ENCODE measurements at places on chromosomes 12 and 14.

DNA sequence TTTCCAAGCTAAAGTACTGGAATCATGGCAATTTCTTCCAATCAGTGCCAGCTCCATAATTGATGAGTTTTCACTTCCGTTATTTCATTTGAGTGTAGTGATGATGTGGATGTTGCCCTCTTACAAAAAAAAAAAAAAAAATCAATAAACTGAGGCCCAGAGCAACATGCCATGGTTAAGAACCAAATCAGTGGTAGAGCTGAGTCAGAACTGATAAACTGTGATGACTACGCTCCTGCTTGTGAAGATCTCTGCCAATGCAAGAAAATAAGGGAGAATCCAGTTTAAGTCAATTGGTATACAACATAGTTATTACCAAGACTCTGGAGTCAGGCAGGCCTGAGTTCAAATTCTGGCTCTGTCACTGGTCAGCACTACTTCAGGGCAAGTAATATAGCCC, 102.7 kb downstream of the GPR135 start:
- no peak for DNase-seq

- no peak for DNase-seq
Measured at GRCh38 chr14:23322568-23323517, 1.6 kb downstream of the PABPN1 start.

- no peak for DNase-seq
Measured at GRCh38 chr14:51880835-51881580, 20.6 kb downstream of the GNG2 start.

GRCh38 chr12:86683568-86684304, 427.5 kb upstream of the MGAT4C start:
- no peak for DNase-seq

GRCh38 chr12:71576496-71576895, 87.2 kb downstream of the ZFC3H1 start:
- no peak for DNase-seq

- no peak for DNase-seq
Measured at GRCh38 chr14:74456684-74457564, 30.9 kb upstream of the SYNDIG1L start.

DNA sequence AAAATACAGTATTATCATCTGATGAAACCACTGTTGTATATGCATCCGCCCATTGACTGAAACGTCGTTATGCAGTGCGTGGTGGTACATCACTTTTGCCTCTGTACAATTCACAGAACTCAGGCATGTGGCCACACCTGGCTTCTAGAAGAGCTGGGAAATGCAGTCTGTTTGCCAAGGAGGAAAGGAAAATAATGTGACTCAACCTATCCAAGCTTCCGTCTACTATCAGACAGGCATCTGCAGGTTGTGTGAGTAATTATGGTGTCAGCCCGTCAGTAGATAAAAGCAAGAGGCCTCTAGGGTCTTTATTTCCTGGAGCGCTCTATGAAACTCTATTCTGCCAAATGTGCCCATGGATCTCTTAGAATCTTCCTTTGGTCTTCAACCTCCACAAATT, 111.6 kb downstream of the BBS10 start:
- no peak for DNase-seq

DNA sequence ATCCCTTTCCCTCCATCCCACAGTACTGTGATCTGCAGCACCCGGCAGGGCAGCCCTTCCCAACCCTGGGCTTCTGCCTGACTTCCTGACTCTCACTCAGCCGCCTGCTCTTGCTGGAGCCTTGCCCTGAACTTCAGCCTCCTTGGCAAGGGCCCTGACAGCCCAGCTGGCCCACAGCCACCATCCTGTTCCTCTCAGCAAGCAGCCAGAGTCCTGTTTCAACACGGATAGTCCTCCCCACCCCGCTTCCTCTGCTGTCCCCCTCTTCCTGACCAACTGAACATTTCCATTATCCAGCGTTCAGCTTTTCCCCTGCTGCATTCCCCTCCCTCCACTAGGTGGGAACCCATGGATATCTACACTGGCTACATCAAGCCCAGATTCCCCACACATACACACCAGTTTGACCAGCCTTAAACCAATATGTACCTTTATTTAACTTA, 74.0 kb upstream of the MDM1 start:
- no peak for DNase-seq

DNA sequence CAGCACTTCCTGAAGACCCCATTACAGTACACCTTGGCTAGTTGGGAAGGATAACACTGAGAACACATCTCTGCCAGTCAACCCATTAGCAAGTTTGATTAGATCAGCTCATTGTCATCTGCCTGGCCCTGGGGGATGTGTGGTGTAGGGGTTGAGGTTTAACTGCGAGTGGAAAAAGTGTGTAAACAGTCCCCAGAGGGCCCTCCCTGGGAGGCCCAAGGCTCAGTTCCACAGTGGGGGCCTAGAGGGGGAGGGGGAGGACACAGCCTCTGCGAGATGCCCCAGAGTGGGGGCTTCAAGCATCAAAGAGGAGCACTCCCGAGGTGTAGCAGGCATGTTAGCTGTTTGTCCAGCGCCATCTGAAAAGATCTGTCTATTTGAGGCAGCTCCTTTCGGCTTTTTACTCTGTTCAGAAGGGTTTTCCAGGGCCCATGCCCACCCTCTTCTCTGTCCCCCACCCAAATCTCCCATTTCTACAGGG, 344 bp downstream of the LPAR5 start:
- DNase-seq: no peak

DNA sequence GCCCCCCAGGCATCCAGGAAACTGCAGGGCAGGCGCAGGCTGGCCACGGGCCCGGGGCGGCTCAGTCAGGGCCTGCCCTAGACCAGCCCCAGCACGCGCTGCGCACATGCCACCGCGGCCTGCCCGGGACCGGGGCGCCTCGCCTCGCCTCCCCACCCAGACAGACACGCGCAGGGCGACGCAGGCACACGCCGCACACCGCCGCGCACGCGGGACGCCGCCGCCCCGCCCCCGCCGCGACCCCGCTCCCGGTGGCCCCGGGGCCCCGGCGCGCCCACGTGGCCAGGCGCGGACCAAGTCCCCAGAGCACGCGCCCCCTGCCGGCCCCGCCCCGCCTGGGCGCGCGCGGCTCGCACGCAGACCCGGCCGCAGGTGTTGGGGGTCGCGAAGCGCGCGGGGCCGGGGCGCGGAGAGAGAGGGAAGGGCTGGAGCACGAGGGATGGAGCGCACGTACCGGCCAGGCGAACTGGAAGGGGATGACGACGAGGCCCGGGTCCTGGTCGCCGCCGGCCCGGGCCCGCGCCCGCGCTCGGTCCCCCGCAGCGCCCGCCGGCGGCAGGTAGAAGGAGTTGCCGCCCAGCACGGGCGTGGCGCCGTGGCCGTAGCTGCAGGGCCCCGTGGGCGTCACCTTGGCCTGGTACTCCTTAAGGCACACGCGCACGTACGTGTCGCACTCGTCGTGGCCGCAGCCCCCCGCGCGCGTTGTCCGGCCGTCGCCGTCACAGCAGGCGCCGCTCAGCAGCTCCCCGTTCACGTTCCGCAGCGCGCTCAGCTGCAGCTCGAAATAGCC, 1.1 kb downstream of the JAG2 start:
- no peak for DNase-seq

- DNase-seq: no peak
Measured at GRCh38 chr14:56806760-56807159, 3.5 kb downstream of the OTX2 start.

DNA sequence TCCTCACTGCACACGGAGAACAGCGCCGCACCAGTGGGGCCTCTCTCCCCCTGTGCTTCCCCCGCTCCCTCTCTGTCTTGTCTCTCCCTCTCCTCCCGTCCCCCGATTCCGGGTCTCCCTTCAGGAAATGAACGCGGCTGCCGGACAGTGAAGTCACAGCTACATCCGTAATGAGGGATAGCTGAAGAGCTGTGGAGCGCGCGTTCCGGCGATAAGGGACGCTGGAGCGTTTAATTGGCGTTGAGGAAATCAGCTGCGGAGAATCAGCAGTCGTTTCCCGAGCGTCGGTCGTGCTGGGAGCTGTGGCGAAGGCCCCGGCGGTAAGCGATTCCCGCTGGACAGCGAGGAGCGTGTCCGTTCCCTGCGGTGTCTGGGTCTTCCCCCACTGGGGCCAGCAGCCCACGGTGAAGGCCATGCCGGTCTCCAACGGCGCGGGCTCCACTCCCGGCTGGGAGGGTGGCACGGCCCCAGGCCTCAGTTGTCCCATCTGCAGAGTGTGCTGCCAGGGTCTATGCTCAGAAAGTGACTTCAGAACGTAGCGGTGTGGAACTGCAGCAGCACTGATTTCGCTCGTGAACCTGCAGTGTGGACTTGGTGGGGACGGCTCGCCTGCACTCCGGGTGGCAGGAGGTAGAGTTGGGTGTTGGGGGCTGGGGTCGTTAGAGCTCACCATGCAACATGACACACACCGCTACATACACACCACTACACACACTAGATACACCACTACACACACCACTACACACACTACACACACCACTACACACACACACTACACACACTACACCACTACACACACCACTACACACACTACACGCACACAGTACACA, 10.9 kb downstream of the NOC4L start:
- no peak for DNase-seq

- DNase-seq: no peak
Measured at GRCh38 chr12:31265722-31266121, 60.2 kb downstream of the SINHCAF start.

DNA sequence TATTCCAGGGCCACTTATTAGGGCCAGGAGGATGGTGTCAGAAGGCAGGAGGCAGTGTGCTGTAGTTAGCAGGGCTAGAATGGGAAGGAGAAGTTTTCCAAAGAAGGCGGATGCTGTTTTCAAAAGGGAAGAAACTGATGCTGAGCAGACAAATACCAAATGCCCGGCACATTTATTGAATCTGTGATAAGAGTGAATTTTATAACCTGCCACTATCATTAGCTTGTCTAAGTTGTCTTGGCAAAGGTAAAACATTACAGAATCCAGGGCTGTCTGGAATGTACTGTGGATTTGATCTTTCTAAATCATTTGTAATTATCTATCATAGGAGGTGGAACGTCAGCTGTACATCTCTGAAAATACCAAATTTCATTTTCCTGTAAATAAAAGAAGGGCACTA, 40.8 kb downstream of the NDUFA12 start:
- DNase-seq: no peak

DNA sequence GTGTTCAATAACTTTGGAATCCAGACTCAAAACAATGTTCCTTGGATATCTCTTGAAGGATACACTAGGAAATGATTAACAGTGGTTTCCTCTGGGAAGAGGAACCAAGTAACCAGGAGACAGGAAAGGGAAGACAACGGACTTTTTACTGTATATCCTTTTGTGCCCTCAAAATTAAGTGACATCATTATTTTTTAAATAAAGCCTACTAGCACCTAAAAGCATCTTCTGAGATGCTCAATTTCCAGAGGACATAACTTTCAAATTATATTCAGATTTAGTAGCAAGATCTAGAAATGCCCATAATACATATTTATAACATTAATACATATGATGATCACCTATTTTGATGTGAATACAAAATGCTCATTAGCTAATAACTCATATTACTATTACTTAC, 6.5 kb downstream of the HECTD1 start:
- DNase-seq: no peak

DNA sequence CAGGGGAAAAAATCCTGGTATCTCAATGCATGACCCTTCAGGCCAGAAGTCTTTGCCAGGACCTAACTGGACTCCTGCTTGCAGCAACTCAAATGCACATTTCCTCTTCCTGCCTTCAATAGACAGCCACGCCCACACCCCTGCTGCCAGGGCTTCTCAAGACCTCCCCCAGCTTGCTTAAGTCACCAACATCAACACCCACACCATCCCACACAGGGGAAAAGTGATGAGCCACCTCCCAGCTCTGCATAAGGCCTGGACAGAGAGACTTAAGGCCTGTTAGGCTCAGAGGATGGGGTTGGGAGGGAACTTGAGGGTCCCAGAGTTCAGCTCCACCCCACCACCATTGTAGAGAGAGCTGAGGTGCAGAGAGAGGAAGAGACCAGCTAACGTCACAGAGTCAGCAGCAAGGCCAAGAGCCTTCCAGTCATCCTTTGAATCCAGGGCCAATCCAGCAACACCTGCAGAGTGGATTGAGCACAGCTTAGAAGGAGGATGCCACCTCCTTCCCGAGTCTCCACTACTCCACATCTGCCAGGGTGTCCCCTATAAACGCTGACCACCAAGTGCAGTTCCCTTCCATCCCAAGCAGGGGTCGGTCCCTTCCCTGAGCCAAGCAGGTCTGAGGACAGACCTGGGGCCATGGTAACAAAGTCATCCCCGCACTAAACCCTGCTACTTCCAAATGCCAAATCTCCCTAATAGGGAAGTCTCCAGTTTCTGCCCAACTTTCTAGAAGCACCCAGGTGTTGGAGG, 50.0 kb downstream of the KDM2B start:
- peak; percentile 33 for DNase-seq

DNA sequence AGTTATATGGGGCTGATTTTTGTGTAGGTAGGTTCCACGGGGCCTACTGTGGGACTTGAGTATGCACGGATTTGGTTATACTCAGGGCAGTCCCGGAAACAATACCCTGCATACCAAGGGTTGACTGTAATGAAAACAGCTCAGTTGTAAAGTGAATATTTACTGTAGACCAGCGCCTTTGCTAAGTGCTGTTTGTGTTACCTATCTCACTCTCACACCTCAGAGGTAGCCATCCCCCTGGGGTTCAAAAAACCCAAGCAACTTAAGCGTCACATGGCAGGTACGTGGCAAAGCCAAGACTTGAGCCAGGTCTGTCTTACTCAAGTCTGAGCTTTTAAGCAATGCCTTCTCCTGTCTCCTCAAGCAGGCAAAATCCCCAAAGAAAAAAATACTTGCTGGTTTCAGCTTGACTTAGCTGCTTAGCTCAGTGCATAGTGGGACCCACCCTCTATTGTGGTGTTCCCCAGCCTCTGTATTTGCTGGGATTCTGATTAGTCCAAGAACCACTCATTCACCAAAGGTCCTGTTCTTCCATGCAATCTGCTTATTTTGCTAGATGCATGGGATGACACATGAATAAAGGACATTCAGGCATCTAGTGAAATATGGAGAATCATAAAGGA, 34.2 kb upstream of the STRN3 start:
- no peak for DNase-seq

DNA sequence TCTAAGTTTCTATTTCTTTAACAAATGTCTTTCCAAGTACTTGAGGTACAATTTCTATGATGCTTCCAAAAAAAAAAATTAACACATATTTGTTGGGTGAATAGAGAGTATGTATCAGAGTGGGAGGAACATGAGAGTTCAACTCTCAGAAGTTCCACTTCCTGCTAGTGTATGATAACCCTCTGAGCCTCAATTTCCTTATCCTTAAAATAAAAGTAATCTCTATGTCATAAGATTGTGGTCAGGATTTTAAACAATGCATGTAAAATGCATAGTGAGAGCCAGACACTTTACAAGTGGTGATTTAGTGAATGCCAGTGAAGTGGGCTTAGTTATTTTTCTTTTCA, 270.3 kb upstream of the AMIGO2 start:
- DNase-seq: no peak

GRCh38 chr12:43586646-43587245, 34.7 kb upstream of the ADAMTS20 start:
- DNase-seq: no peak

DNA sequence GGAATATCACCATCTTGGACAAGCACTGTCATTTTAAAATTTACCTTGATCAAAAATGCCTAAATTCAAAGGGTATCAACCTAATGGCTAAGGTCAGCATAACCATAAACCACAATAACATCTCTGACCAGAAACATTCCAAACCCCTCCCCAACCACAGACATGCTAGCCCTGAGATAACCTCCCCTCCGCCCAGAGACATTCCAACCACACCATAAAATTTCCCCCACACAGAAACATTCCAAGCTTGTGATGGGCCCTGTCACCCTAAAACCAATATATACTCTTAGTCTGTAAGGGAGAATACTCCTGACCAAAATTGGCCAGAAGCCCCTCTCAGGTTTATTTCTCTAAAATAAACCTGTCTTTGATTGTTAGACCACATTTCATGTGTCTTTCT, 17.7 kb downstream of the EPYC start:
- no peak for DNase-seq

Measured in AG04449 (cell line).